ENCODE measurements at places on chromosomes 5 and 9. TPM values are rescaled to one million over a fixed set of nuclear protein-coding genes. Genes with fewer than 3 reads are reported as not detected.
A peak's percentile ranks its signal among the peaks of the same experiment; 100 is the strongest.

- peak; percentile 70 for DNase-seq
Measured at GRCh38 chr9:110048976-110049698, 158.8 kb downstream of the C9orf152 start.

The EDIL3 gene
- polyA plus RNA-seq: 5.2 TPM

The IFNB1 gene
- polyA plus RNA-seq: not detected

- no peak for DNase-seq
Measured at GRCh38 chr9:117178596-117179375, 236.1 kb downstream of the ASTN2 start.

GRCh38 chr9:26260238-26260637 lies 582.0 kb upstream of the TUSC1 start:
- DNase-seq: no peak

DNA sequence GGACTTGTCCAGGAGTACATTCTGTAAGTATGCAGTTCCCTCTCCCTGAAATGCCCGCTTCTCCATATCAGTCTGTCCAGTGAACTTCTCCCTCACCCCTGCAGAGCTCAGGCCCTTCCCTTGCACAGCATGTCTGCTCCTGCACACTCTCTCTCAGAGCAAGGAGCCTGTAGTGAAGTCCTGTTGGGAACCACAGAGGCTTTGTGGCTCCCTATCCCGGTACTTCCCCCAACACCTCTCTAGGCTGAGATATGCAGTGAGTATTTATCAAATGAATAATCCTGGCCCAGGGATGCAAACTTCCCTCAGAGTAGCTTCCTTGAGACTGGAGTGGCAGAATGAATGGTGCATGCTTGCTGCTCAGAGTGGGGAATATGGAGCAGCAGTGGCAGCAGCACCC lies 48.8 kb downstream of the POC5 start:
- no peak for DNase-seq

DNA sequence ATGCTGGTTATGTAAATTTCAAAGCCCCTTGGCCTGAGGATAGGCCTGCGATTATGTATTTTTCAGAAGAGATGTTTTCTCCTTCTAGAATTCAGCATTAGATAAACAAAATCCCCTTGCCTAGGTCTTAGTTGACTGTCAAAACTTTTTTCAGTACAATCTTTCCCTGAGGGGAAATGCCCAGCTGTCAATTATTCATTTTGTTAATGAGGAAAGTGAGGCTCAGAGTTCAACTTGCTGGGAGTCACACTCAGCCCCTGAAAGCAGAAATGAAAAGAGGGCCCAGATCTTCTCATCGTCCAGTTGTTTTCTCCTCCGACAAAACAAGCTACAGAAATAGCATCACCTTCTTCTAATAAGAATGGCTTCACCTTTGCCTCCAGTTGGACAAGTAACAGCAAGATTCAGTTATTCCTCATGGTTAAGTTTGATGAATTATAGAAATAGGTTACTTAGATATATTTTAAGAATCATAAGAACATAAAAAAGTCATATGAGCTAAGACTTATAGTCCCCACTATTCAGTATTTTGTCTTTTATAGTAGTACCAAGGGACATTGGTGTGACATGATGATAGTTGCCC lies 627.1 kb upstream of the WWC1 start:
- no peak for DNase-seq

GRCh38 chr5:172285226-172286143 lies 1.9 kb upstream of the UBTD2 start:
- DNase-seq: no peak

The FOXI1 gene
- 48.5 TPM for polyA plus RNA-seq

The LARP1 gene
- polyA plus RNA-seq: 25.2 TPM

DNA sequence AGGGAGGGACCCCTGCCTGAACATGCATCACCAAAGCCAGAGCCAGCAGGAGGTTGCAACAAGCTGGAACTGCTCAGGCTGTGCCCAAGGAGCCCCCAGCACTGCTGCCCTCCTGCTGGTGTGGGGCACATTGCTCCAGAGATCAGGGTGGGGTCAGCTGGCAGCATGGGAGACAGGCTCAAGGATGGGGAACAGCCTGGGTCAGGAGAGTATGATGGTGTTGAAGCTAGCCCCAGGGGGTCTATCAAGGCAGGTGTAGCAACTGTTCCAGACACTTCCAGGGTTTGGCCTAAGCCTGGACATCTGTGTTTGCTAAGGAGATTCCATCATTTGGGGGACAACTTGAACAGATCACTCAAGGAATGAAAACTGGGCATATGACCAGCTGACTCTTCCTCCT lies 133.1 kb downstream of the ATPSCKMT start:
- DNase-seq: no peak

GRCh38 chr5:72596956-72597355 lies 89.7 kb upstream of the ZNF366 start:
- no peak for DNase-seq

DNA sequence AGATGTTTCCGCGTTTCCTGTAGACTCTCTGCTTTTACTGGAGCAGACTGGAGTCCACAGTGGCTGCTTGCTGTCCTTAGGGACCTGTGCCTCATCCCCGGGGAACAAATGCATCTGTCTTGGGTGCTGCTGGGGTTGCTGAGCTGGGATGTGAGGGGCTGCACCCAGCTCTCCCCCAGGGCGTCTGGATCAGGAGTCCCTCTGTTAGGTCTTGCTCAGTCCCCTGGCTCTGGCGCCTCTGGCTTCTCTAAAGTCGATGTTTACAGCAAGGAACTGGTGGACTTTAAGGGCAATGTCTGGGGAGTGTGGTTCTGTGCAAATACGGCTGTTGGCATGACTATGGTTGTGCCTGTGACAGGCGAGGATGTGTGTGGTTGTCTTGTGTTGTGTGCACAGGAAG lies 91.4 kb downstream of the CACNA1B start:
- no peak for DNase-seq

The CFAP77 gene
- polyA plus RNA-seq: not detected

GRCh38 chr9:116715751-116716150 lies 28.6 kb downstream of the TRIM32 start:
- DNase-seq: no peak

GRCh38 chr5:11878814-11879213 lies 25.4 kb downstream of the CTNND2 start:
- no peak for DNase-seq
